ENCODE measurements at places on chromosomes 1 and 21.

DNA sequence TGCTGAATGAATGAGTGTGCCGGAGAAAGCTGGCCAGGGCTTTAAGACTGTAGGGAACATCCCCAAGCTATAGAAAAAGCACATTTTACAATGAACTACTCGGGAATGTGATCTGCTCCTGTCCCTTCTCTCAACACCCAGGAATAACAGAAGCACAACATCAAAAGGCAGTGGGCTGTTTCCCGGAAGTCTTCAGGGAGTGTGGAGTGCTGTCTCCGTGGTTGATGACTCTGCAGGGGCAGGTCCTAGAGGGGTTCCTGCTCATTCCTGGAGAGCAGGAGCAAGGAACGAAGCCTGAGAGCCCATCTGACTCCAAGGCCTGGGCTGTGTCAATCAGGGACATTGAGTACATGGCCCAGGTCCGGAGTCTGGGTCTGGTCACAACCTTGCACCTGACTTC is 4.9 kb upstream of the IL22RA1 start:
- no peak for DNase-seq

DNA sequence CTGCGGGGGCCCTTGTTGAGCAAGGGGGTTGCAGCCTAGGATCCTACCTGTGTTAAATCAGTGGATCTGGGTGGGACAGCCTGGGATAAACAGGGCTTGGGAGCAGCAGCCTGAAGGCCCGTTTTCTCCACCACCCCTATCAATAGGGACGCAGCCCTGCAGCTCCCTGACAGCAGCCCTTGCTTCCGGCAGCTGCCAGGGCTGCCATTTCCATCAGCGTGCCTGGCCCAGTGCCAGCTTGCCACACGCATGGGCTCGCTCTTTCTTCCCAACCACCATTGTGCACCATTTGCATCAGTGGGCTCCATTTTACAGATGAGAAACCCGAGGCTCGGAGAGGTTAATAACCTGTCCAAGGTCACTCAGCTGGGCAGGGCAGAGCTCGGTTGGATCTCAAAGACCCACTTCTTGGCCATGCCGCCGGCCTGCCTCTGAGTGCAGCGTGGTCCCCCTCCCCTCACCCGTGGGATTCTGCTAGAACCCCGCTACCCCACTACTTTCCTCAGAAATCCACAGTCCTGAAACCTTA is 3.8 kb downstream of the WNT4 start:
- DNase-seq, result no peak

DNA sequence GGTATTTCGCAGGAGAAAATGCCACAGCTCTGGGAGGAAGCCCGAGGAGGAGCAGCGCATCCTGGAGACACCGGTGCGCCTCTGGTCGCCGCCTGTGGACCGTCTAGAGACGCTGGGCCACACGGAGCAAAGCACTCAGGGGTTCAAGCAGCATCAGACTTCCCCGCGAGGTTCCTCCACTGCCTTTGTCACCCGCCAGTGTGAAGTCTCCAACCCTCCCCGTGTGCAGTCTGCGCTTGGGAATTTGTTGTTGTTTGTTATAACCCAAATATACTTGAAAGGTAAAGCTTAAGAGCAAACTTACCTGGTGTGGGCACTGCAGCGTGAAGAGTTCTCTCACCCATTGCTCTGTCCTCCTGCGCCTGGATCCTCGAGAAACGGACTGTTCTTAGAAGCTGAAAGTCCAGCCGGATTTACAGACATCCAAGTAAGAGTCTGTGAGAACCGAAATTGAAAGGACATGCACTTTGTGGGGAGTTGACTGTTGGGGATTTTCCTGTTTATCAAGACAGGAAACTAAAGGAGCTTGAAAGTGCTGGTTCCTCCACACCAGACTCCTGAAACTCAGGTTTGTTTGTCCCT is at the start of gene GBP4:
Gene GBP4, minus strand, starts transcription at position 452 of the 582 bp plus-strand sequence. Its CDS starts 108 bp downstream, at position 344.
- DNase-seq, result peak; percentile 8

GRCh38 chr1:78491451-78492071 is 787 bp downstream of the PTGFR start:
- DNase-seq, result no peak

GRCh38 chr1:42454403-42454802 is 1.4 kb downstream of the ZMYND12 start:
- DNase-seq, result no peak

DNA sequence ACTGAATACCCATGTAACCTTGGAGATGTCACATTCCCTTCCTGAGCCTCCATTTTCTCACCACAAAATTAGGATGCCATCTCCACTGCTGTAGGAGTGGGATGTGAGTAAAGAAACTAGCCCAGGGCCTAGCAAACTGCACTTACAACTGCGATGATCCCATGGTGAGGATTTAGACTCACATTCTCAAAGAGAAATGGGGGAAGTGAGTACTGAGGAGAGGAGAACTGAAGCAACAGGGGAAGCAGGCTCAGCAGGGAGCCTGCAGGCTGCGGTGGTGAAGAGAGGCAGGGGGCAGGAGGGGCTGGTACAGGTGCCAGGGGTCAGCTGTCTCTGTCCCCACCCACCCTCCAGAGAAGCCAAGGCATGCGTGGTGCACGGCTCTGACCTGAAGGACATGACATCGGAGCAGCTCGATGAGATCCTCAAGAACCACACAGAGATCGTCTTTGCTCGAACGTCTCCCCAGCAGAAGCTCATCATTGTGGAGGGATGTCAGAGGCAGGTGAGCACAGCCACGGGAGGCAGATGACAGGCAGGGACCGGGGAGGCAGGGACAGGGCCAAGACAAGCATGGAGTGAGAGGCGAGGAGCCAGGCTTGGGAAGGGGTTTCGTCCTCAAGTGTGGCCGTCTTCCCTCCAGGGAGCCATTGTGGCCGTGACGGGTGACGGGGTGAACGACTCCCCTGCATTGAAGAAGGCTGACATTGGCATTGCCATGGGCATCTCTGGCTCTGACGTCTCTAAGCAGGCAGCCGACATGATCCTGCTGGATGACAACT is 16.4 kb upstream of the ATP1A4 start:
- DNase-seq, result no peak

DNA sequence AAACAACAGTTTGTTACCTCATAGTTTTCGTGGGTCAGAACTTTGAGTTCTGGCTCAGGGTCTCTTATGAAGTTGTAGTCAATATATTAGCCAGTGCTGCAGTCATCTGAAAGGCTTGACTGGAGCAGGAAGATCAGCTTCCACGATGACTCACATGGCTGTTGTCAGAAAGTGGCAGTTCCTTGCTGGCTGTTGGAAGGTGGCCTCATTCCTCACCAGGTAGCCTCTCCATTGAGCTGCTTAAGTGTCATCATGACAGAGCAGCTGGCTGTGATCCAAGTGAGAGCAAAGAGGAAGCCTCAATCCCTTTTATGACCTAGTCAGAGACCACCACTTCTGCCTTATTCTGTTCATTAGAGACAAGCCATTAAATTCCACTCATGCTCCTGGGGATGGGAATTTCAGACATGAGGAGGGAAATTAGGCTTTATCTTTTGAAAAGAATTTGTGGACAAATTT is 5.6 kb downstream of the OSBPL9 start:
- DNase-seq, result no peak

DNA sequence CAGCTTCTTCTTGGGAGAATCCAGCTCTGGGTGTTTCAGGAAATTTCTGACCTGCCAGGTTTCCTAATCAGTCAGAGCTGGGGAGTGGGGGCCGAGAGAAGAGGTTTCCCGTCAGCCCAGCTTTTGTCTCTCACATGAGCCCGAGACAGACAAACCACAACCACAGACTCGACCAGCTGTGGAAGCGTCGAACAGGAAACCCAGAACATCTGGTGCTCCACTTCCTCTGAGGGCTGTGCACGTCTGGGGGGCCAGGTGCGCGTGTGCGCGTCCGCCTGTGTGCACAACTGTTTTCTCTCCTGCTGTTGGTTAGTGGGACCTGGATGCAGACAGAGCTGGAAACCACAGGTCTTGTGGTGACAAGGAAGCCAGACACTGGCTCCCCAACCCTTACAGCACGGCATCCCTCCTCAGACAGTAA is 113.0 kb upstream of the SLC25A33 start:
- peak; percentile 60 for DNase-seq

DNA sequence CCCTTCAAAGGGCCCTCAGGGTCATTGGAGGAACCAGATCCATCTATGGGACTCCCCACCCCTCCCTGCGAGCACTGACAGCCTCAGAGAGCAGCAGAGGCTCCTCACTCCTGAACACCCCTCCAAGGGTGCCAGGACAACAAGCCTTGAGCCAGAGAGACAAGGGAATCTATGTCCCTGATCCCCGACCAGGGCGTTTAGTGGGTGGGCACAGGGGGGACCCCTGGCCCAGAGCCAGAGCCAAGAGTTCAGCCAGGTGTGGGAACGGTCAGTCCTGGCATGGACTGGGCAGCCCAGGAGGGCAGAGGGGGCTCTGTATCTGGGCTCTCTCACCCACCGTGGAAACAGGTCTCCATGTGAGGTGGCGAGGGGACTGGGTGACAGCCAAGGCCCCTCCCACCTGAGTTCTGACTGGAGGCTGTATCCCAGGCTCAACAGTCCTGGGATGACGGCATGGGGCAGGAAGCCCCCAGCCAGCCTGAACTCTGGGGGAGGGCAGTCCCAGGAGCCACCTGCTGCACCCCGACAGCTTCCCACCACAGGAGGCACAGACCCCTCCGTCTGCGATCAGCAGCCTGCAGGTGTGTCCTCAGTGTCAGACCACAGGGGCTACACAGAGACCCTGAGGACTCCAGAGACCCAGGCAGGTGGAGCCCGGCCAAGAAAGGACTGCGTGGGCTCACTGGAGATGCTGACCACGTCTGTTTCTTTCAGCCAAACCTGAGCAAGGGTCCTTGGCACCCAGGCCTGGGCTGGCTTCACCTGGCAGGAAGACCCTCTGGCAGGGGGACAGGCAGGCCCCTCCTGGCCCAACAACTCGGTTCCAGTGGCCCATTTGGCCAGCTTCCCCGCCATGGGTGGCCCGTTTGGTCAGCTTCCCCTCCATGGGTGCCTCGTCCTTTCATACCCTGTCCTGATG is 11.2 kb upstream of the SRARP start:
- no peak for DNase-seq

- no peak for DNase-seq
Observed at GRCh38 chr1:245483247-245483646, 328.5 kb downstream of the KIF26B start.

GRCh38 chr21:41477641-41478318 is 30.2 kb downstream of the TMPRSS2 start:
- no peak for DNase-seq

DNA sequence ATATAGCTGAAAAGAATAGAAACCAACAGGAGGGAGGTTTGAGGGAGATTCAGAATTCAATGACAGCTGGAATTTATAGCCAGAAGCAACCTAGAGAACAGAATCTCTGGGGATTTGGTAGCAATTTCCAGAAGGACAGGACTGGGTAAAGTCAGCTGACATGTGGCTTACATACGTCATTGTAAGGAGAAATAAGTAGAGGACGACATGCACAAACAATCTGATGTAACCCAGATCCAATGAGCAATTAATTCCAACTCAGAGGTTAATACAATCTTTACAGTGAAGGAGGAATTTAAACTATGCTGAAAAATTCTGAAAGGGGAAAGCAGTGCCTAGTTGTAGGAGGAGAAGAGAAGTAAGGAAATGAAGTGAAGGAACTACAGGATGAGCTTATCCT is 383.9 kb downstream of the PTBP2 start:
- DNase-seq, result no peak

DNA sequence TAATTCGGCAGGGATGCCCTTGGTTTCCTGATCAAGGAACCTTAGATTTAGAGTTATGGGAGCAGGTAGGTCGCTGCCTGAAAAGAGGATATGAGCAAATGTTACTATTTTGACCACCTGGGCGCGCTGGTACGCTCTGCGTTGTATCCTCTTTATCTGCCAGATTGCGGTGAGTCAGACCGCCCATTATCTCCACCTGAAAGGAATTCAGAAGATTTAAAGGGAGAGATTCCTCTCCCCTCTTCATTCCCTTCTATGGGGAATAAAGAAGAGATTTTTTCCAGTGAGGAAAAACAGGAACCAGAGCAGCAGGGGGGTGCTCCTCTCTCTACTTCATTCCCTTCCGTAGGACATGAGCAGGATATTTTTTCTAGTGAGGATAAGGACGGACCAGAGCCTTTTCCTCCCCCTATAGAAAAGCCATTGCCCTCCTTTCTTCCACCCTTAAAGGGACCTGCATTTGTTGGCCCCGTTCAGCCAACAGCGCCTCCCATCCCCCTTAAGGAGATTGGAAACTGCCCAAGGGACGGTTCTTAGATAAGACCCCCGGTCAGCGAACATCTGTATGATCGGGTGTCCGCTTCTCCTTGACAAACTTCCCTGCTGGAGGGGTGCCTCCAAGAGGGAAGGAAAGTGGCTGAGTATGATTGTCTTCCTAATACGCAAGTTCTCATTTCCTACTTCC is 34.1 kb downstream of the CLCA1 start:
- no peak for DNase-seq

DNA sequence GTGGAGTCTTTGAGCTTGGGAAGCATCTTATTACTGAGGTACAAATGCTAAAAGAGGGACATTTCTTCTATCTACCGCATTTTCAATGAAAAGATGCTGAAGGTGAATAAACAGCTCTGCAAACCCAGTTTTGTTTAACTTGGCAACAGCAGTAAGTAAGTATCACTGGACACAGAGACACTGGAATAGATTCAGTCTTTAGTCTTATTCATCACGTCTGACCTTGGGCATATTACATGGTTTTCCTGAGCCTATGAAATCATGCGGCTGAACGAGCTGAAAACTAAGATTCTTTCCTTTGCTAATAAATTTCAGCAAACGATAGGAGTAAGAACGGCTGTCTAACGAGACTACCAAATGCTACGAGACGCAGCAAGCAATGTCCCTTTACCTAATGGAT is 207.4 kb downstream of the GABPA start:
- DNase-seq, result no peak

- DNase-seq, result no peak
Observed at GRCh38 chr1:67001682-67002425, 52.1 kb downstream of the SLC35D1 start.

DNA sequence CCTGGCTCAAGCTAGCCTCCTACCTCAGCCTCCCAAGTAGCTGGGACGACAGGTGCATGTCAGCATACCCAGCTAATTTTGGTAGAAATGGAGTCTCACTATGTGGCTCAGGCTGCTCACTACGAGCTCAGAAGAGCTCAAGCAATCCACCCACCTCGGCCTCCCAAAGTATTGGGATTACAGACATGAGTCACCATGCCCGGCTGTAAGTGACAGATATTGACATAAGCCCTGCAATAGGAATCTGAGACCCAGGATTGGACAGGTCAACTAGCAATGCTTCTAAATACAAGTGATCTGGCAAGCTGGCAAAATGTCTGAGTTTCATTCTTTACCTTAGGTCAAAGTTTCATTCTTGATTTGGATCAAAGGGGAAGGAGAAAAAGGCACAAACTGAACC is 40.5 kb upstream of the H6PD start:
- no peak for DNase-seq

GRCh38 chr21:39079617-39080016 is 103.6 kb downstream of the PSMG1 start:
- DNase-seq, result no peak

GRCh38 chr1:67559222-67559700 is 125.7 kb upstream of the GADD45A start:
- no peak for DNase-seq

- no peak for DNase-seq
Observed at GRCh38 chr1:85553416-85554335, 26.9 kb upstream of the CCN1 start.

DNA sequence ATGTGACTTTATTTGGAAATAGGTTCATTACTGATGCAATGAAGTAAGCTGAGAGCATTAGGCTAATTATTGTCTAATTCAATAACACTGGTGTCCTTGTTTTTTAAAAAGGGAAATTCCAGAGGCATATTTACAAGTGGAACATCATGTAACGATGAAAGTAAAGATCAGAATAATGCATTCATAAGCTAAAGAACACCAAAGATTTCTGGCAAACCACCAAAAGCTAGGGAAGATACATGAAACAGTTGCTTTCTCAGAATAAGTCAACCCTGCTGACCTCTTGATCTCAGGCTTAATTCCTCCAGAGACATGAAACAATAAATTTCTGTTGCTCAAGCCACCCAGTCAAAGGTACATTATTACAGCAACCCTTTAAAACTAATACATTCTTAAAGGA is 20.3 kb upstream of the IFI16 start:
- no peak for DNase-seq
